ENCODE measurements at places on chromosomes 16 and 17. TPM values are rescaled to one million over a fixed set of nuclear protein-coding genes. Genes with fewer than 3 reads are reported as not detected.

GRCh38 chr16:88510091-88510994 is 57.3 kb downstream of the ZFPM1 start:
- DNase-seq = no peak

The ODAD4 gene
- 0.75 TPM for total RNA-seq

DNA sequence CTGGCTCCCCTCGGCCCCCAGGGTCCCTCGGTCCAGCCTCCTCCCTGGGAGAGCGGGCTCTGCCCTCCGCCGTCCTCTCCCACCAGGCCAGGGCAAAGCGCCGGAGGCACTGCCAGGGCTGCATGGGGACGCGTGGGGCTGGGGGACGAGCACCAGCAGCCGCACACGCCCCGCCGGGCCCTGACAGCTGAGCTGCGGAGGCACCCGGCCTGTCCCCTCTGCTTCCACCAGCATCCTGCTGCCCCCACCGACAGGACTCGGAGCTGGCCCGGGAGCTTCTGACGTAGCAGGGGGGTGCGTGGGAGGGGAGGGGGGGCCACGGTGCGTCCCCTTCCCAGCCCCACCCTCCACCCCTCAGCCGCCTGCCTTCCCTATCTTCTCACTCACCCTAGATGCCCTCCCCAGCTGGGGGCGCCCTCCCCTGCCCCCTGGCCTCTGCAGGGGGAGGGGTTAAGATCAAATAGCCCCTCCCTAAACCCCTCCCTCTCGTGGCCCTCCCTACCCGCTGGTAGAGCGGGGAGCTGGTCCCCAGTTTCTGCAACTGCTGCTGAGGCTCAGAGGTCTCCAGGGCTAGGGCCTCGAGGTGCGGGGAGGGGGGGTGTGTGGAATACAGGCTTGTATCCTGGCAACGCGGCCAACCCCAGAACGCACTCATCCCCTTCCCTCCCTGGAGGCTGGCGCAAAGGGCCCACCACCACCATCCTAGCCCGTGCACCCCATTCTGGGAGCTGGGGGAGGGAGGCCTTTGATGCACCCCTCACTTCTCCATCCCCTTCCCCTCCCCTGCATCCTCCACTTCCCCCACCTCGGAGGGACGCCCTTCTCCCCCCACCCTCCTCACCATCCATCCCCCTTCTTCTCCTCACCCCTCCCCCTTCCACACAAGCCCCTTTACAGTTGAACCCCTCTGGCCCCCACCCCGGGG is 1.0 kb downstream of the SRCIN1 start:
- no peak for DNase-seq

DNA sequence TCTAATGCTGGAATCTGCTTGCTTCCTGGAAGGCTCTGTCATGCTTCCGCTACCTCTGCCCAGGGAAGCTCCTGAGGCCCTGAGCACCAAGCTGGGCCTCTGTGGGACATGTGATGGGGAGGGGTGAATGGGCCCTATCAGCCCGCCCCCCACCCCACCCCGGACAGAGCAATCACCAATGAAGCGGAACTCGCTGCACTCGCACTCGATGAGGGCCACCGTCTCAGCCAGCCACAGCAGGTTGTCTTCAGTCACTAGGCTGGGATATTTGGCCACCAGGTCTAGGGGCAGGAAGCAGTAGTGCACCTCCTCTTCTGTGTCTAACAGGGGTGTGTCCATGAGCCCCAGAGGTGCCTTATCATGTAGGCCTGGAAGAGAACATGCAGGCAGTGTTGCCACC is 23.6 kb downstream of the KCTD19 start:
- no peak for DNase-seq

GRCh38 chr17:59526451-59526850 is 39.0 kb upstream of the DHX40 start:
- DNase-seq = no peak

GRCh38 chr17:68621065-68621464 is 19.9 kb upstream of the FAM20A start:
- no peak for DNase-seq

The ABCA6 gene
- total RNA-seq = 14.9 TPM

- DNase-seq = no peak
Observed at GRCh38 chr16:70685061-70685937, 554 bp downstream of the MTSS2 start.

The CRHR1 gene
- not detected for total RNA-seq

DNA sequence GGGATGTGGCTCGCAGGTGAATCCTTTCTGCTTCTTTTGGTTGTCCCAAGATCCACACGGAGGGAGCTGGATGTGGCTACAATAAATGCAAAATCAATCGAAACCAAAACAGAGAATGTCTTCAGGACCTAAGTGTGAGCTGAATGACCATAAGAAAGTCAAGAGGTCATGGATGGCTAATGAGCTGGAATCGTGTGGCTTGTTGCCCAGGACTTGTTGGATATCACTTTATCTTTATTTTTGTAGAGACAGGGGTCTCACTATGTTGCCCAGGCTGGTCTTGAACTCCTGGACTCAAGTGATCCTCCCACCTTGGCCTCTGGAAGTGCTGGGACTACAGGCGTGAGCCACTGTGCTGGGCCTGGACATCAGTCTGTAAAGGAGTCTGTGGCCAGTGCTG is 326.8 kb upstream of the N4BP1 start:
- DNase-seq = no peak

- DNase-seq = no peak
Observed at GRCh38 chr17:31722251-31723056, 136.6 kb downstream of the COPRS start.

GRCh38 chr17:50841949-50842354 is 6.6 kb downstream of the WFIKKN2 start:
- peak; percentile 80 for DNase-seq

- peak; percentile 93 for DNase-seq
Observed at GRCh38 chr17:45149037-45149668, 878 bp downstream of the HEXIM1 start.

DNA sequence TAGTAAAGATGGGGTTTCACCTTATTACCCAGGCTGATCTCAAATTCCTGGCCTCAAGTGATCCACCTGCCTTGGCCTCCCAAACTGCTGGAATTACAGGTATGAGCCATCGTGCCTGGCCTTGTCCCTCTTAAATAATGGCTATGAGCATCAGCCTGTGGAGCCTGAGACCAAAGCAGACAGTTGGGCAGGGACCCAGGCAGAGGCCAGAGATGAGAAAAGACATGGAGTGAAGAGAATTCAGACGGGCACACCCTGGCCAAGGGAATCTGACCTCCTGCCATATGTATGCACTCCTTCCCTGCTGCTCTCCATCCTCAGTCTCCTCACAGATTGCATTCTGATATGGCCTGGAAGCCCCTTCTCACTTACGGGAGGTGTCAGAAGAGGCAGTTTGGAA is 98.4 kb upstream of the DNAH9 start:
- DNase-seq = no peak

The ADAM11 gene
- 2.2 TPM for total RNA-seq

DNA sequence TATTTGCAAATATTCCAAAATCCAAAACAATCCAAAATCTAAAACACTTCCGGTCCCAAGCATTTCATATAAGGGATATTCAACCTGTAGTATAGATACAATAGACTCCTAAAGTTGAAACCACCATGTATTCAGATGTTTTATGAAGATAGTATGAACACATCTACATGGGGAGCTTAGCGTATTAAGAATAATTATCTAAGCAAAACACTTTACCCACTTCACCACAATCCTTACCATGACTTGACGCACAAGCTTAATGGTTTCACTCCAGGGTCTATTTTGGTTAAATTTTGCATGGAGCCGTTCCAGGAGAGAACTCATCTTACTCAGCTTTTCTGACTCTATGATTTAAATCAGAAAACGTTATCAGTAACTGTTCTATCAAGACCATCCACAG is 3.5 kb downstream of the MED1 start:
- DNase-seq = no peak

The MILR1 gene
- 11.0 TPM for total RNA-seq

DNA sequence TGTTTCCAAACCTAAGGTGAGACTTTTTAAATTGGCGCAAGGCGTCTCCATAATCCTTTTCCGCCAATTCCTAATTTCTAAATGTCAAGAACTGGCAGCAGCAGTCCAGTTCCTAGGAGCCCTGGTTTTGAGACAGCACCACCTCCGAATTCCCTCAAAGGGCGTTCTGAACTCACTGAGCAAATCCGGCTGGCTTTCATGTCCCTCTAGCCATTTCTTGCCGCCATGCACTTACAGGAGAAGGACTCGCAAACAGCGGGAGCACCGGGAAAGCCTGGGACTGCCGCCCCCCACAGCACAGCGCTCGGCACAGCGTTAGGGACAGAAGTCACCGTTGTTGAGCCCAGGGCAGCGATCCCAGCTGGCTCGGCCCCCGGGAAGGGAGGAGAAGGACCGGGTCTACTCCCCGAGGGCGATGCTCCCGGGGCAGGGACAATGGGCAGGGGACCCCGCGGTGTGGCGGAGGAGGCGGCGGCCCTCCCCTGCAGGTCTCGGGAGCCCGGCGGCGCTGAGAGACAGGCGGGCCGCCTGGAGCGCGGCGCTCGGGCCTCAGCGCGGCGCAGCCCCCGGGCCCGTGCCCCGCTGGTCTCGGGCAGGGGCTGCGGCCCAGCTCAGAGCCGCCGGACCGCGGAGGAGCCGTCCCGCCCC is 545 bp downstream of the ARHGAP17 start:
- DNase-seq = peak; percentile 53

- no peak for DNase-seq
Observed at GRCh38 chr17:4083187-4083586, 59.6 kb downstream of the ZZEF1 start.

DNA sequence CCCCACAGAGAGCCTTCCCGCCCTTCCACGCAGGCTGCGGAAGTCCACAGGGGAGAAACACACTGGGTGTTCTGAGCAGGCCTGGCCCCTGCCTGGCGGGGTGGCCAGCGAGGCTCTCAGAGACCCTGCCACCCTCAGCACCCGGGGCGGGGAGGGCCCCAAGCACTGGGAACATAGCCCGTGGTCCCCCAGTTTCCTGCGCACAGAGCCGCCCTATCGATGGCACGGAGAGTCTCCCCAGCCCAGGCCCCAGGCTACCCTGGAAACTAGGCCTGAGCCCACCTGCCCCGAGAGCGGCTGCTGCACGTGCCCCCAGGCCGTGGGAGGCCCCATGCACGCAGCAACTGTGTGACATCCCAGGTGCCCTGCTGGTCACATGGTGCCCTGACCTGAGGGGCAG is 10.2 kb upstream of the CCDC154 start:
- DNase-seq = no peak

GRCh38 chr16:24135624-24136565 is 120.2 kb upstream of the CACNG3 start:
- DNase-seq = no peak

The KRT13 gene
- total RNA-seq = 2,358 TPM

DNA sequence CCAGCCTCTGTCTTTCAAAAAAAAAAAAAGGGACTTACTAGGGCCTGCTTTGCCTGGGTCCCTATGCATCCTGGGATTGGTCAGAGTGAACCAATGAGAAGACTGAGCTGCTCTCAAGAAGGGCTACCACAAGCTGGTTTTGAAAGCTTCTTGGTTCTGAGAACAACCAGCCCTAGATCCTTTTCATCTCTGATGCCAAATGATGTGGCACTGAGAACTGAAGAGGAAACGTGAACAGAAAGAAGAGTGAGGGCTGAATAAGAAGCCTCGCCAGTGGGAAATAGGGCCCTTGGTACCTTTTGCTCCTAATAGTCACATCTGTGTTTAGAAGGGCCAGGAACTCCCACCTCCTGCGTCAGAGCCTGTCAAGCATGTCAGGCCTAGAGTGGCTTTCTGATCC is 10.7 kb downstream of the TACO1 start:
- no peak for DNase-seq

- no peak for DNase-seq
Observed at GRCh38 chr17:62614142-62614541, 13.3 kb upstream of the MRC2 start.

The TBC1D3K gene
- total RNA-seq = not detected

The EVI2B gene
- 6.5 TPM for total RNA-seq

The AANAT gene
- total RNA-seq = not detected

The KRTAP9-4 gene
- not detected for total RNA-seq

GRCh38 chr16:86668136-86668910 is 90.0 kb downstream of the FOXL1 start:
- DNase-seq = no peak

- DNase-seq = peak; percentile 86
Observed at GRCh38 chr17:10844621-10845387, 6.9 kb upstream of the PIRT start.

DNA sequence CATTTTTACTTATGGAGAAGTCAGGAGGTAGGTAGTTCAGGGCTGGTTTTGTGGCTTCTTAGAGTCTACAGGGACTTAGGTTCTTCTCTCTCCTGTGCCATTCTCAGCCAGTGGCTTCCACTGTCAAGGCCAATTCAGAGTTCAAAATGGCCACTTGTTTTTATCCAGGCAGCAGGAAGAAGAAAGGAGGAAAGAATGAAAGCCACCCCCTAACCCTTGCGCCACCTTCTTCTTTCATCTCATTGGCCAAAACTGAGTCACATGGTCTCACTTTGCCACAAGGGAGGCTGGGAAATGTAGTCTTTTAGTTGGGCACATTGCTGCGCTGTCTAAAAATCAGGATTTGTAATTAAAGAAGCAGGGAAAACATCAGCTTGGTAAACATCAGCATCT is 60.8 kb upstream of the MED9 start:
- DNase-seq = no peak

- no peak for DNase-seq
Observed at GRCh38 chr16:81888520-81889394, 109.7 kb downstream of the PLCG2 start.

GRCh38 chr16:74605746-74606520 is 981 bp downstream of the GLG1 start:
- no peak for DNase-seq

- no peak for DNase-seq
Observed at GRCh38 chr17:4806456-4806776, 536 bp upstream of the PLD2 start.

DNA sequence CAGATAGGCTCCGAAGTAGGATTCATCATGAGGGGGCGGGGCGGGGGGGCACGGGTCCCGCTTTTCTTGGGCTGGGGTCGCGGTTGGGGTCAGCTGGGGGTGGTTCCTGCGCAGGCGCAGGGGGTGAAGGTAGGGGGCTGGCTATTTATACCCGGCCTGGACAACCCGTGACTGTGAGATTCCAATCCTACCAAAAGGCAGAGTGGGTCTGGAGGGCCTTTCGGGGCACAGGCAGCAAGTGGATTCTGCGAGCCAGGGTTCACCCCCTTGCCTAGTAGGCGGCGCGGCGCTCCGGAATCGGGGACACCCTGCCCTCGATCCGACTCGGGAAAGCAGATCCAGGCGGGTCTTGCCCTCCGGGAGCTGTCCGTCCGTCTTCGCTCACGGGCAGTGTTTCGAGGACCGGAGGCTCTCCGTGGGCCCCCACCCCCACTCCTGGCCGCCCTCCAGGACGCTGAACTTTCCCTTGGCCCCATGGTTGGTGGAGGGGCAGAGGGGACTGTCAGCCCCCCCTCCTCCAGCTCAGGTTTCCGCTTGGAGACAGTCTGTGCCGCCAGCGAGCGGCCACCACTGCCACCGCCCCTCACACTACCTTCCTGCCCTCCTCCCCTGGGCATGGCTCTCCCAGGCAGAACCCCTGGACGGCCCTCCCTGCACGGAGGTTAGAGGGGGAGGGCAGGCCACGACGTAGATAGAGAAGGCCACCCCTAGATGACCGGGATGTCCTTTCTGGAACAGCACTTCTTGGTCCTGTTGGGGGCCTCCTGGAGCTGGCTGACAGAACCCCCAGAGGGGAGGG is 634 bp downstream of the SLC2A4 start:
- DNase-seq = peak; percentile 68

The SLC16A11 gene
- 2.8 TPM for total RNA-seq

- DNase-seq = no peak
Observed at GRCh38 chr17:65401561-65401960, 159.9 kb downstream of the AXIN2 start.

- DNase-seq = no peak
Observed at GRCh38 chr17:48269209-48269608, 160.8 kb downstream of the SKAP1 start.

GRCh38 chr17:6596081-6596480 is 39.7 kb upstream of the PITPNM3 start:
- no peak for DNase-seq

- no peak for DNase-seq
Observed at GRCh38 chr16:2250652-2251295, 613 bp downstream of the ECI1 start.

Measured in ureter (tissue), 1 donor.